ENCODE measurements at places on chromosomes 5 and 9. TPM values are rescaled to one million over a fixed set of nuclear protein-coding genes. Genes with fewer than 3 reads are reported as not detected.
A peak's percentile ranks its signal among the peaks of the same experiment; 100 is the strongest.

The PLCXD3 gene
- total RNA-seq: 0.22 TPM

The UGT3A2 gene
- total RNA-seq: not detected

- H3K27ac ChIP-seq: no peak overlapping the region
- no peaks in the 10 kb centered on the region for H3K27me3 ChIP-seq
- no peaks in the 10 kb centered on the region for H3K36me3 ChIP-seq
These were observed 20.4 kb downstream of the FAT2 start for GRCh38 chr5:151570512-151571269.

GRCh38 chr5:174381241-174381640 is 335.7 kb downstream of the NSG2 start:
- no peaks in the 10 kb centered on the region for H3K36me3 ChIP-seq
- H3K4me3 ChIP-seq: no peak overlapping the region
- no peaks in the 10 kb centered on the region for H3K27me3 ChIP-seq
- no peak overlapping the region for H3K27ac ChIP-seq

The PCDHGA10 gene
- 11.1 TPM for total RNA-seq

GRCh38 chr9:4175846-4176245 is 124.0 kb downstream of the GLIS3 start:
- H3K27me3 ChIP-seq: no peaks in the 10 kb centered on the region
- peaks cover 14% of the 10 kb centered on the region for H3K4me1 ChIP-seq
- H3K27ac ChIP-seq: no peak overlapping the region
- peak; percentile 34 for DNase-seq
- H3K4me3 ChIP-seq: no peak overlapping the region
- H3K36me3 ChIP-seq: no peaks in the 10 kb centered on the region

GRCh38 chr9:94140791-94141790 is 56.8 kb downstream of the PTPDC1 start:
- peaks cover 29% of the 10 kb centered on the region for H3K4me1 ChIP-seq
- H3K27ac ChIP-seq: peak overlapping the region; percentile 87
- DNase-seq: no peak
- H3K27me3 ChIP-seq: no peaks in the 10 kb centered on the region
- no peak overlapping the region for H3K4me3 ChIP-seq

The GRM6 gene
- not detected for total RNA-seq

DNA sequence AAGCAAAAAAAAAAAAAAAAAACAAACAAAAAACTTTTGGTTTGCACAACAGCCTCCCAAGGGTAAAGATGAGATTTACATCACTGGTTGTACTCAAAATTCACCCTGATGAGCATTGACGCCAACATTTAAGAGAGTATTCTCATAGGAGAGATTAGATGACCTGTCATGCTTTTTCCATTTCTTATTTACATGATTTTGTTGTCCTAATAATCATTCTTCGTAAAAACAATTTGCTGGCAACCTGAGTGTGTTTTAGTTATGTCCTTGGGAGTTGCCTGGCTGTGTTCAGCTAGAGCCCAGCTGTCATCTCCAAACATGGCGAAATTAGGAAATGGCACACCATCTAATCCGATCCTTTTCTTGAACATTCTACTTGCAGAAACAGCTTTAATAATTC is 186.4 kb upstream of the MRPS30 start:
- no peak for DNase-seq
- H3K27me3 ChIP-seq: no peaks in the 10 kb centered on the region
- no peak overlapping the region for H3K27ac ChIP-seq
- no peaks in the 10 kb centered on the region for H3K36me3 ChIP-seq
- H3K4me3 ChIP-seq: no peak overlapping the region
- no peaks in the 10 kb centered on the region for H3K4me1 ChIP-seq

The PLAC8L1 gene
- not detected for total RNA-seq

Measured in GM23248 (cell line).